Lower leg skin (tissue), 4 donors: ENCODE measurements at places on chromosomes 3 and 15.

- DNase-seq = no peak
These were observed 236.9 kb downstream of the XXYLT1 start for GRCh38 chr3:195034101-195034500.

DNA sequence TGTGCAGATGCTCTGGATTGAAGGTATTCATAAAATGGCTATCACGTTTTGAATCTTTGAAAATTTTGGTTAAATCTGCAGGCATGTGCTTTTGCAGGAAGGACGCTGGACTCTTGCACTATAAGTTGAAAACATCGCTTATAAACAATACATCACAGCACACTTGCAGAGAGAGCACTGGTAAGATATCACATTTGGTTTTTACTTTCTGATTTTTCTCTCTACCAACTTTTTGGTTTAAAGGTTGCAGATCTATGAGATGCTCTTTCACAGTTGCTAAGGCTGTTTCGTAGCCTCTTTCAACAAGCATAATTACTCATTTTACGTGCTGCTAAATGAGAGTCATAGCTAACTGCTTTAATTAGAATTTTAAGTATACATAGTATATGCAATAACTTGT is 724.4 kb upstream of the ARRDC4 start:
- DNase-seq = no peak

DNA sequence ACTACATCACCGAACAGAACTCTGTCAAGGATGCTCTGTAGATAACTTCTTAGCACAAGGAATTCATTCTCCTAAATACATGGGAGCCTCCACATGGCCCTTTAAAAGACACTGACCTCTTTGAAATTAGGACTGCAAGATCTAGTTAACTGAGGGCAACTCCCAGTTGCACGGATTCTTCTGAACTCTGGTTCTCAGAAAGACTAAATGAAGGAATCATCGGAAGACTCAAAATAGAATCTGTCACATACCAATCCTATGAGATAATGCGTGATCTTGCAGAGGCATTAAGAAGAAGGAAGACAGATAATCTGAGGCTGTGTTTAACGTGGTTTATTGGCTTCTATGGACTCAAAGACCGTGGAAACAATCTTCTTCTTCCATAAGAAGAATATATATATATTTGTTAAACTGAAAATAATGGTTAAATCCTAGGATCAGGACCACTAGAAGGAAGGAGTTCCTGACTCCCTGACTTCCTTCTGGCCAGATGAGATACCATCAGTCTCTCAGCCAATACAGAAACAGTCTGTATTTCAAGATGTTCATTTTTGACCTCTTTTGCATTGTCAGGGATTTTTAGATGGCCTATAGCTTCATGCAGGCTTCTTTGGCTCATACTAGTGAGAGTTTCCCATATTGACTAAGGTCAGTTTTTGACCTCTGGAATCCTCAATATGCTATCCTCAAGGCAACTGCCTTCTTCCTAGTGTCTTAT is 33.9 kb upstream of the TBC1D23 start:
- no peak for DNase-seq

DNA sequence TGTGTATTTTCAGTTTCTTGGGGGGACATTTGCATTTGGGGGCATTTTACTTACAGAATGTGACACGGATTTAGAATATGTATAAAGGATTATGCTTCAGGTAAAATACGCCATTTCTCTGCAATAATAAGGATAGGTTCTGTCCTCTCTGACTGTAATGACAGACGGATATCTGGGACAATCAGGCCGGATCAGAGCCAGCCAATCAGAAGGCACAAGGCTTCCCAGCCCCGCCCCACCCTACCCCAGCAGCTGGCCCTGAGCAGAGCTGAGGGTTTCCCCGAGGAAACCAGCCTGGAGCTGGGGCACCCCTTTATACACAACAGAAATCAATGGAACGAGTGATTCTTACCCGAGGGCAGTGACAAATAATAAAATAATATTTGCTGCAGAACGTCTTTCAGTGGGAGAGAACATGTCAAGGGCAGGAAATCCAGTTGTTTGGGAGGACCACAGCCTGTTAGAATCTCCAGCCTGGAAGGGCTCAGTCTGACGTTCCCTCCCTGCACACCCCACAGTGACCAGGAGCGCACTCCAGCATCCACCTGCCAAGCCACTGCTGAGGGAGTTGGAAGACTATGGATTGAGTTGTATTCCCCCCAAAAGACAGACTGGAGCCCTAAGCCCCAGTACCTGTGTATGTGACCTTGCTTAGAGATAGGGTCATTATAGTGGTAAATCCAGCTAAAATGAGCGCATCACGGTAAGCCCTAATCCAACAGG is 30.3 kb upstream of the SEC13 start:
- DNase-seq = no peak

- DNase-seq = no peak
These were observed 151.7 kb upstream of the IQSEC1 start for GRCh38 chr3:13224967-13225366.

- no peak for DNase-seq
These were observed 26.7 kb downstream of the RAD51 start for GRCh38 chr15:40721701-40722100.

GRCh38 chr3:21613372-21614070 is 137.5 kb downstream of the ZNF385D start:
- no peak for DNase-seq

DNA sequence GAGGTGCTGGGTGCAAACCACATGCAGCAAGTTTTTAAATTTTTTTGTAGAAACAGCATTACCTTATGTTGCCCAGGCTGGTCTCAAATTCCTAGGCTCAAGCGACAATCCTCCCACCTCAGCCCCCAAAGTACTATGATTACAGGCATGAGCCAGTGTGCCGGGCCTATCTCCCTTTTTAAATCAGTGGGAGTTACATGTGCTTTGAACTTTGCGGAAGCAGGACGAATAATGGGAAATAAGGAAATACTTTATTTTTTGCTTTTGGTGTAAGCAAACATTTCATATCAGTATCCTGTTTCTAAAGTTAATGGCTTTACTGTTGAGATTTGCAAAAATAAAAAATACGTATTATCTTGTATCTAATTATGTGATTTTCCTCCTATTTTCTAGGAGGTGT is 9.1 kb downstream of the NR1D2 start:
- DNase-seq = no peak

DNA sequence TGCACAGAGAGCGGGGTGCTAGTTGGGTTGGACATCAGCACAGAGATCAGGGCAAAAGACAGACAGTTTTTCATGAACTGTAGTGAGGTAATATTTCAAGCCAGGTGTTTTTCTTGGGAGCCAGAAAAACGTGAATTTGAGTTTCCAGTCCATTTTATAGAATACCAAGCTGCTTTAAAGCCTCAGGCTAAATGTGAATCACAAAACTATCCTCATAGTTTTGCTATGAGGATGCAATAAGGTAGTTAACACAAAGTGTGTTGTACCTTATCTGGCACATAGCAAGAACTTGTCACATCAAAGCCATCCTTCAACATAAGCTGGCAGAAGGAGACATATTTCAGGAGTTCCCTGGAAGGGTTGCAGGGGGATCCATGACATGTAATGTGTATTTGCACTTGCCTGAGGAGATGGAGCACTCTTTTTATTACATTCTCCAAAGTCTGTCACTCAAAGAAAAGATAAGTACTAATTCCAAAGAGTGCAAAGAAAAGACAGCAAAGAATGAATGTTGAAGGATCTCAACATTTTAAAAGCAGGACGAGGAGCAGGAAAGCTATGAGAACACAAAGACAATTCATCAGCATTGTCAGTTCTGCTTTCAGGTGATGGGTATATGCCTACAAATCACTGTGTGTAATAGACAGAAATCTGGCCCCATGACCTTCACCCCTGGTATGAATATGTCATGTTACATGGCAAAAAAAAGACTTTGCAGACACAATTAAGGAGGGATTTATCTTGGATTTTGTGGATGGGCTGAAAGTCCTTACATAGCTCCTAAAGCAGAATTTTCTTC is 1046.4 kb downstream of the NTRK3 start:
- DNase-seq = no peak

DNA sequence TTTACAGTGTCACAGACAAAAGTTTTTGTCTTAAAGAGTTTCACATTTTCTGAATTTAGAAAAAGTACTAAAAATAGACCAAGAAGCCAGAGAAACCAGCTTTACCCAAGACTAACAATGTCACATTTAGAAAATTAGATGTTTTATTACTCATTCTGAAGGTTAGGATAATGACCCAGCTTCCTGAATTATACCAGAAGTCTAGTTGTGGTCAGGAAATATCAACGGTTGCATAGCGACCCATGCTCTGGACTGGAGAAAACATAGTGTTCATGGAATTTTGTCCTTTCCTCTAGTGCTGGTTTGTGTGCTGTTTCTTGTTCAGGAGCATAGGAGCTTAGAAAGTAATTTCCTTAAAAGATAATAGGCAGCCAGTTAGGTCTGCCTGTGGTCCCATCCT is 59.0 kb downstream of the DPPA2 start:
- DNase-seq = no peak

DNA sequence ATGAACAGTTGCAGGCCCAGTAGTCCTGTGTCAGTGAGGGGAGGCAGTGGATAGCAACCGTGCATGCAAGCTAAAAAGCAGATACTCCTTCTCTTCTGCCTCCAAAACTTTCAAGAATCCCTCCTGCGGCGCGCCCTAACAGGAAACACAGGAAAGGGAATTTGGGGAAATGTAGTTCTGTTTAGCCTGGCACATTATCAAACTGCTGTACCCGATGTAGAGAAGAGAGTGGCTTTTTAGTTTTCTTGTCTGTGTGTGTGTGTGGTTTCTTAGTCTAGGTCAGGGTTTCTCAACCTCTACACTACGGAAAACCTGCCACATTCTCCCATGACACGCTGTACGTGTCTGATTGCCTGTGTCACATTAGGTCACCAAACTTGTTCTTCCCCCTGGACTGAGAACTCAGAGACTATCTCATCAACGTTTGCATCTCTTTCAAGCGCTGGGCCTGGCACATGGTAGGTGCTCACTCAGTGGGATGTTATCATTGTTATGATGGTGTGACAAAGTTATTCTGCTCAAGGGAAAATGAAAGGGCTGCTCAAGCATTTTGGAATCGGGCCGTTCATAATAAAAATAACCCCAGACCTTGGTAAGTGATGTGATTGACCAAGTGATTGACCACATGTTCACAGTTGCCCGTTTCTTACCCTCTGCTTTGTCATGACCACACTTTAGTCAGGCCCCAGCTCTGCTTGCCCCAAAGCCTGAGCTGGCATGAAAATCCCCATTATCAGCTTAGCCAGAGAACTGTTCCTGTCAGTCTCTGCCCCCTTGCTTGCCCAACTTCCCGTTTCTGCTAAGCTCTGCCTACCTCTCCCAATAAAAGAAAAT is 33.2 kb downstream of the TM4SF4 start:
- DNase-seq = no peak

GRCh38 chr3:148657470-148657869 is 40.2 kb upstream of the AGTR1 start:
- no peak for DNase-seq

DNA sequence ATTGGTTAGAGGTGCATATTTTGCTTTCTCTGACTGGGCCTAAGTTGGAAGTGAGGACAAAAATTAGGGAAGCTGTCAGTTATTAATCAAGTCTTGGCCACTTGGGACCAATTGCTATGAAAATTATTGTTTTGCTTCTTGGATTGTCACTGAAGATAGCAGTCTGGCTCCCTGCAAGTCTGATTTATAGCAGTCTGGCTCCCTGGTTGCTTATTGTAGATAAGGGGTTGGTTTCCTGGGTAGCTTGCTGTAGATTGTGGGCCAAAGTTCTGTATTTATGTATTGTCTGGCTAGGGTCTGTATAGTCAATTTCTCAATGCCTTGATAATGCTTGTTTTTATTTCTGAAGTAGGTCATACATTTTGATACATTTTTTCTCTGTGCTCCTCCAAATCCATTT is 13.3 kb upstream of the DRD3 start:
- DNase-seq = no peak

- no peak for DNase-seq
These were observed 4.0 kb downstream of the RAB11A start for GRCh38 chr15:65873256-65873655.

GRCh38 chr3:196969134-196969659 is 564 bp upstream of the PIGZ start:
- peak; percentile 84 for DNase-seq
